ENCODE measurements at places on chromosomes 1 and 21.

- peak; percentile 98 for DNase-seq
These were observed 14.1 kb downstream of the HENMT1 start for GRCh38 chr1:108646648-108647269.

GRCh38 chr1:230429067-230429735 lies 3.1 kb upstream of the PGBD5 start:
- peak; percentile 44 for DNase-seq

DNA sequence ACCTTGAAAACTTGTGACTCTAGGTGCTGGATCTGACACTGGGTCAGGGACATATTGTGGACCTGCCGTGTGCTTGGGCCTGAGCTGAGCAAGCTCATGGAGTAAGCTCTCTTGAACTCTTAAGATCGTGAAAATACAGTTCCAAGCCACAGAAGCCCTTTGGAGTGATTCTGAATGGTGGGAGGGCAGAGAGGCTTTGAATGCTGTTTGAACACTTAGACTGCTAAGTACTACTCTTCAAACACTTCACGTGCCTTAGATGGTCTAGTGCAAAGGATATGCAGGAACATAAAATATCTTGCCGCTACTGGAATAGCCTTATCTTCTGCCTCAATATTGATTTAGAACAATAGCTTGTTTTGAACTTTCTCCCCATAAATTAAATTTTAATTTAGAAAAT lies 21.6 kb downstream of the ROR1 start:
- no peak for DNase-seq

DNA sequence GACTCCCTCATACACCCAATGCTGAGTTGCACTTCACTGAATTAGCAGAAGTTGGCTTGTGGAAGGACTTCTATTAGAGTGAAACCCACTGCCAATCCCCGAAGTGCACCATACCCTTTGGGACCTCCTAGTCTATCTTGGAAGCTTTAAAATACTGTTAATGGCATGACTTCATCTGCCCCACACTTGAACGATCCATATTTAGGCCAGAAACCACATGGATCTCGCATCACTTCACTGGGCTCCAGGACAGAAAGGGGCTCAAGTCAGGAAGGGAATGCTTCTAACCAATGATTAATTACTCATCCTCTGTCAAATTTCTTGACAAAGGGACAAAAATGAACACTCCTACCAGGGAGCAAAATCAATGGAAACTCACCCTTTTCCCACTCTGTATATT lies 69.1 kb downstream of the BCAR3 start:
- no peak for DNase-seq

- DNase-seq = no peak
These were observed 17.0 kb upstream of the NGF start for GRCh38 chr1:115355069-115355468.

DNA sequence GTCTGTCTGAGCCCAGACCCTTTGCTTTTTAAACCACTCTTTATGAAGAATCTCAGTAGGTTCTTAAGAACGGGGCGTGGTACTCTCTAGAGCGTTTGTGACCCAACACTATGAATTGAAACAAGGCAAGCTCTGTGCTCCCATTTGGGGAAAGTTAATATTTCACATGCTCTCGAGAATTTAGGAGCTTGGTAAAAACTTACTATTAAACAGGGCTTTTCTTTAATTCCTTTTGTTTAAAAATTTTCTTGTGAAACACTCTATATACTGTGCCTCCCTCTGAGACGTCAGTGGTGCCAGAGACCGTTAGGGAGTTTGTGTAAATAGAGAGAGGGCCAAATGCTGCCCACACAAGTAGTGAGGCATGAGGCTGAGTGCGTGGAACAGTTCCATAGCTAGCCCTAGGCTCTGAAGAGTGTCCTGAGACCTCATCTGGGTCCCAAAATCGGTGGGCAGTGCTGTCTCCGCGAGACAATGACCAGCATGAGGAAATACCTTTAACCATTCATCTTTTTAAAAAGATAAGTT lies 144.7 kb downstream of the ROR1 start:
- DNase-seq = no peak

DNA sequence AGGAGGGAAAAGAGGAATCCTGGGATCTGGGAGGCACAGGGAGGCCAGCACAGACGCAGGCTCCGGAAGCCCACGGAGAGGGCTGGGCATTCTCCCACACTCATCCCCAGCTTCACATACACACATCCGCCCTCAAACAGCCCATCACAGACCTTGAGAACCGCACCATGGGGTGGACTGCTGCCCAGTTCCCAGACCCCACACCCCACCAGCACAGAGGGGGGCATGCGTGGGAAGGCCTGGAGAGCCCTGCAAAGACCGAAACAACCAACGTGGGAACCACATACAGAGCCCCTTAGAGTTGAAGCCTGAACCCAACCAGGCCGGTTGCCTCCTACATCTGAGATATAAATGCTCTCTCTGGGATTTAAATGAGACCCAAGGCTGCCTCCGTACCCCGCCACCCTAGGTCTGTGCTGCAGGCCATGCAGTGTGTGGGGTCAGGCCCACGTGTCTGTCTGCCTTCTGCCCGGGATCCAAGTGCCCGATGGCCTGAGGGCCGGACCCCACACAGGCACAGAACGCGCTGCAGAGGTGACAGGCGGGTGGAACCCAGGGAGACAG lies 126.2 kb upstream of the COL6A1 start:
- no peak for DNase-seq

DNA sequence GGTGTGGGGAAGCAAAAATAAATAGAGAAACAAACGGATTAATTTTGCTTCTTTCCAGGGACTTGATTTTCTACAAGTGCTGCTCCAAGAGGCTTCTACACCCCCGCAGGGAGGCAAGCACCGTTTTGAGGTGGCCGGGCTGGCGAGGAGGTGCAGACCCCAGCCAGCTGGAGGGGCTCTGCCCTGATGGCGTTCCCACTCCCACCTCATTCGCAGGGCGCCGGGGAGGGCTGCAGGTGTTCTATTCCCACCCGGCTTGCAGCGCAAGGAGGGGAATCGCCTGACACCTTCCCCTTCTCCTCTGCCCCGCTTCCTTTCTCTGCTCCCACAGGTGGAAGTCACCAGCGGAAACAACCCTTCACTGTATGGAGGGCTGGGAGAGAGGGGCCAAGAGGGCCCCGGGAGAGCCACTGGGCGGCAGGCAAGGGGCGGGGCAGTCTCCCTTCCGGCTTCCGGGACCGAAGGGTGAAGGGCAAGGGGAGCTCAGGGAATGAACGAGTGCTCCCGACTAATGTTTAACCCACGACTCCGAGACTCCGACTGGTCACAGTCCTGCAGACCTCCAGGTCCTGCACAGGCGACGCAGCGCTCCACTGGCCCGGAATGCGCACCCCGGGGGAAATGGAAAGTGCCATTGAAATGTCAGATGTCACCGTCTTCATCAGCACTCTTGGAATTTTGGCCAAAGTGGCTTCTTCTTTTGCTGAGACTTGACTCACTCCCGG lies 29.1 kb downstream of the TEX35 start:
- peak; percentile 42 for DNase-seq

DNA sequence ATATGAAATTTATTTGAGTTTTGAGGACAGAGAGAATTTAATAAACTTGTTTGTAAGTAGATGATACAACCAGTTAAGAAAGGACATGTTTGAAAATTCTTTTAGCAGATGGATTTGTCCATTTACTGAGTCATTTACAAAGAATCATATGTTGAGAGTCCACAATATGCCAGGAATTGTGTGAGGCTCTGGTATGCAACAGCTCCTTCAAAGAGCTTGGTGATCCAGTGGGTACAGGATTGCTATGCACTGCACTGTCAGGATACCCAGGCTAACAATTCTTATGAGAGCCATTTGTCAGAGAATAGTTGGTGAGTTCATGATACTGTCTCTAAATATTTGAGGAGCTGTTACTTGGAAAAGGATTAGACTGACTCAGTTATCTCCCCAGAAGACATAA lies 11.0 kb downstream of the DNM3 start:
- no peak for DNase-seq

DNA sequence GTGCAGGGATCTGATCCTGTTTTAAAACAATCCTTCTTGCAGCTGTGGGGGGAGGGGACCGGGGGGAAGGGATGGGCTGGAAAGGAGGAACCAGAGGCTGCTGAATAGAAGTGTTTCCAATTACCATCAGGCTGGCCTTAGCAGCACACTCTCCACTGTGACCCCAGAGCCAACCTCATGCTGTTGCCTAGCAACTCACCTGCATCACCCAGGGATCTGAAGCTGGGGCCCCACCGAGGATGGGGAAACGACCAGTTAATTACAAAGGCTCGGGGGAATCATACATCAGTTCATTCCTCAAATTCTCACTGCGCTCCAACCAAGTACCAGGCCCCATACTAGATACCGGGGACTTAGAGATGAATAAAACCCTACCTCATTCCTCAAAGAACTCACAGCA lies 11.9 kb upstream of the GPX7 start:
- DNase-seq = no peak
